ENCODE measurements at places on chromosomes 1 and 21.

DNA sequence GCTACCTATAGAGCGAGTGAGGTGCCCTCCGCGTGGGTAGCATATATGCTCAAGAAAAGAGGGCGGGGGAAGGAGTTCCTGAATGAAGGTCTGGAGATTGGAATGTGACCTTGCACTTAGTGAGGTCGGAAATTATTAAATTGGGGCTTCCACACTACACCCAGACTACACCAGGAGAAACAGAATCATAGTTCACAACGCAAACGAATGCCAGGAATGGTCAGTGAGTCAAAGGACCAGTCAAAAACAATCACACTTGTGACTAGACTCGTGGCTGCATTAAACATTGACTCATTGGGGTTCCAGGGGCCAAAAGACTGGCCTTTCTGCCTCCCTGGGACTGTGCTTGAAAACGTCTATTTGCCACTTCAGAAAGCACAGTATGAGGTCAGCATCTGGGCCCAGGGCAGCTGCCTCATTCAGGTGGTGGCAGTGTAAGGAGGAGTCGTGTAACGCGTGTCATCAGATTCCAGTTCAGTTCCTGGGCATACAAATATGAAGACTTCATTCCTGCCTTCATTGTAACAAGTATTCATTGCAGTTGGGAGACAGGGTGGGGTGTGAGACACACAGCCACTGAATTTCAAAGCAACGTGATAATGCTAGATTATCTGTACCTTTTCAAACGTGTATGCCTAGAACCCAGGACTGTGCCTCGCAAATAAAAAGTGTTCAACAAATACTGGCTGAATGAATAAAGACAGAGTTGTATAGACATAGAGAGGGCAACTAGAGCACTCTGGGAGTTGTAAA lies at the start of gene YOD1:
Gene YOD1 (minus strand): TSS at position 18 of the 753 bp plus-strand sequence. CDS start 178 bp downstream, outside the sequence.
- no peak for DNase-seq

- DNase-seq: no peak
Observed at GRCh38 chr21:25563361-25564116, 43.7 kb downstream of the MRPL39 start.

- DNase-seq: peak; percentile 88
Observed at GRCh38 chr1:11099310-11100148, at the start of gene EXOSC10. EXOSC10 (minus strand) TSS chr1:11099869; CDS start chr1:11099831, 38 bp downstream.

DNA sequence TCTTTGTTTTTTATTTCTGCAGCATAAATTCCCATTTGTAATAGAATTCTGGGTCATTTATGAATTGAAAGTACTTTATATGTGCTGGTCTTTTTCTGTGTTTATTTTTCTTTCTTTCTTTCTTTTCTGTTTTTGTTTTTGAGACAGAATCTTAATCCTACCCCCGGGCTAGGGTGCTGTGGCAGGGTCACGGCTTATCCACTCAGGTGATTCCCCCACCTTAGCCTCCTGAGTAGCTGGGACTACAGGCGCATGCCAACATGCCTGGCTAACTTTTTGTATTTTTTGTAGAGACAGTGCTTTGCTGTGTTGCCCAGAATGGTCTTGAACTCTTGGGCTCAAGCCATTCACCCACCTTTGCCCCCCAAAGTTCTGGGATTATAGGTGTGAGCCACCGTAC lies 18.7 kb downstream of the RAP1A start:
- no peak for DNase-seq

DNA sequence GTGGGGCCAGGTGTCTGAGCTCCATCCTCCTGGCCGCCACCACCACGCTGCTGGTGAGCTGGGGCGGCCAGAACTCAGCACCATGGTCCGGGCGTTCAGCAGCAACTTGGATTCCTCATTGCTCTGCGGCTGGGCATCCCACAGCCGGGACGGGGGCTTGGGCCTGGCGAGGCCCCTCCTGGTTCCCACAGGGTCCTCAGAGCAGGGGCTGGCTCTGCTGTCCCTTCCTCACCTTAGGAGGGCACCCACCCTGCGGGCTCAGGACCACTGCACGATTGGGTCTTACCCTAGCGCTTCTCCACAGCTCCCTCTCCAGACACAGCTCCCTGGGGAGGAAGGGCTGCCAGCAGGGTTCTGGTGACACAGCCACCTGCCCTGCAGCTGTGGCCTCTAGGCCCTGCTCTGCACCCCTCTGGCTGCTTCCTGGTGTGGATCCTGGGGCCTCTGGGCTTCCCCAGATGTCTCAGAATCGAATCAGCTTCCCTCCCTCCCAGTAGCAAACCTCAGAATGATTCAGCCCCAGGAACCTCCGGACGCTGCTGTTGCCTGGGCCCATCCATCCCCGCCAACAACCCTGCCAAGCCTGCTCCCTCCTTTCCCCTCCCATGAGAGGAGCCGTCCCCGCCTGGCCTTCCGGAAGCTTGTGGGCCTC lies 25.0 kb downstream of the CRYAA start:
- no peak for DNase-seq

GRCh38 chr21:42057851-42058437 lies 13.2 kb upstream of the UMODL1 start:
- DNase-seq: no peak

GRCh38 chr1:87963556-87963955 lies 634.9 kb downstream of the LMO4 start:
- no peak for DNase-seq

DNA sequence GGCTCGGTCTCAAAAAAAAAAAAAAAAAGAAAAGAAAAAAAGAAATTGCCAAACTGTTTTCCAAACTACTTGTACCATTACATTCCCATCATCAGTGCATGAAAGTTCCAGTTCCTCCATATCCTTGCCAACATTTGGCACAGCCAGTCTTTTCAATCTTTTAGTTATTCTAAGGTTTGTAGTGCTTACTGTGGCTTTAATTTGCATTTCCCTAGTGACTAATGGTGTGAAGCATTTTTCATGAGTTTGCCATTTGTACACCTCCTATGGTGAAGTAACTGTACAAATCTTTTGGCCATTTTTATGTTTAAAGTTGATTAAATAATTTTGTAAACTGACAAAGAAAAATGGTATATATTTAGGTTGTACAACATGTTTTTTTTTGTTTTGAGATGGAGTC lies 70.7 kb downstream of the DEGS1 start:
- no peak for DNase-seq

- DNase-seq: no peak
Observed at GRCh38 chr21:44255511-44255981, 6.2 kb downstream of the DNMT3L start.

- no peak for DNase-seq
Observed at GRCh38 chr1:171716616-171717015, 25.2 kb downstream of the VAMP4 start.

DNA sequence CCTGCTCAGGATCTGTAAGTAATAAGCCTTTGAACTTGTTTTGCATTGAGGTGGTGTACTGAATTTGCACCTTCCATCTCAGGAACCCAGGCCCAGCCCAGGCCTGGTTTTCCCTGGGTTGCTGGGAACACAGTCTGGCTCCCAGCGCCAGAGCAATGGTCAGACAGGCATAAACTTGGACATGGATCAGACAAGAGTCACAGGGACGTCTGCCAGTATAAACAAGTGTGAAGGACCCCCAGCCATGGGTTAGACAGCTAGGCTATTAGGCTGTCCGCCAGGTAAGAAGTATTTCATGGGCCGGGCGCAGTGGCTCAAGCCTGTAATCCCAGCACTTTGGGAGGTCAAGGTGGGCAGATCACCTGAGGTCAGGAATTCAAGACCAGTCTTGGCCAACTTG lies 5.5 kb downstream of the IFNLR1 start:
- DNase-seq: no peak

- DNase-seq: no peak
Observed at GRCh38 chr1:24323281-24323680, 4.1 kb downstream of the GRHL3 start.

- DNase-seq: no peak
Observed at GRCh38 chr1:183596500-183596899, 6.2 kb upstream of the NCF2 start.

DNA sequence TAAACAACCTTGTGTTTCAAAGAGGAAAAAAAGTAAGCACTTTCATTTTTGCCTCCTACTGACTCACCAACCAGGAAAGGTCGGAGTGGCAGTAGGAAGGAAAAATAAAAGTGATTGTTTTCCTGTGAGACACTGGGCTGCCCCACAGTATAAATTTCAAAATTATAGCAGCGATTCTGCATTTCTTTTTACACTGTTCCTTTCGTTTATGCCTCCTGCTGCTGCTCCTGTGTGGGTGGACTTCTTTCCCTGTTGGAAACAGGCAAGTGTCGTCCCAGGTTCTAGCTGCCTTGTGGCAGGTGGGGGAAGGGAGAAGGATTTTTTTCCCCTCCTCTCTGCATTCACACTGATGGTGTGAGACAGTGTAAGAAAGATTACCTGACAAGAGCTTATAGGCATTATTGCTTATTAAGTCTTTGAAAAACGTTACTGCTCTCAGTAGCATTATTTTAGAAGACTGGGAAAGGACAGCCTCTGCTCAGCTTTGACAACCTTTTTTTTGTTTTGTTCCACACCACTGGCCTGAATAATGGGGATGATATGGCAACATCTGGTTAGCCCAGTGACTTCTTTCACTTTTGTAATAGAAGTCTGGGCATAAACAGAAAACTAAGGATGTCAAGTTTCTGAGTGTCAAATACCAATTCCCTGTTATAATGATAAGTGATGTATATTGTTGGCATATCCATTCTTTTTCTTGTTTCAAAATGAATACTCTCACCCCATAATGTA lies 77.9 kb downstream of the NEK7 start:
- no peak for DNase-seq

GRCh38 chr1:19374926-19375325 lies 62.8 kb downstream of the SLC66A1 start:
- no peak for DNase-seq

- DNase-seq: no peak
Observed at GRCh38 chr1:16999863-17000262, 11.9 kb downstream of the ATP13A2 start.

GRCh38 chr1:228144993-228145343 lies 4.8 kb upstream of the GJC2 start:
- no peak for DNase-seq

GRCh38 chr1:245807954-245808719 lies 653.4 kb downstream of the KIF26B start:
- DNase-seq: no peak

DNA sequence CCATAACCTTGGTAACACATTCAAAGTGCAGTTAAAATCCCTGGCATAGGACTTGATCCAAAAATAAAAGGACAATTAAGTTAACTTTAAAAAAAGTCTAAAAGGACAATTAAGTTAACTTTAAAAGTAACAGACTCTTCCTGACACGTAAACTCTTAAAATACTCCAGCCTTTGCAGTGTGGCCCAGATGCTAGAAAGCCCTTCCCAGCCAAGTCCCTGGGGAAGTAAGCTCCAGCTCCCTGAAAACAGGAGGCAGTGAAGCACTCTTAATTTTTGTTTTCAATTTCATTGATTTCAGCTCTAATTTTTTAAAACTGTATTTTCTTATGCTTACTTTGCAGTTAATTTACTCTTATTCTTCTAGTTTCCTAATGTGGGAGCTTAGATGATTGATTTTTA lies 5.1 kb upstream of the AIM2 start:
- DNase-seq: no peak

- no peak for DNase-seq
Observed at GRCh38 chr1:66553846-66554245, 19.9 kb downstream of the SGIP1 start.

GRCh38 chr1:64934878-64935275 lies 31.5 kb downstream of the JAK1 start:
- DNase-seq: no peak

- peak; percentile 65 for DNase-seq
Observed at GRCh38 chr1:152001631-152002584, 8.2 kb upstream of the S100A10 start.

DNA sequence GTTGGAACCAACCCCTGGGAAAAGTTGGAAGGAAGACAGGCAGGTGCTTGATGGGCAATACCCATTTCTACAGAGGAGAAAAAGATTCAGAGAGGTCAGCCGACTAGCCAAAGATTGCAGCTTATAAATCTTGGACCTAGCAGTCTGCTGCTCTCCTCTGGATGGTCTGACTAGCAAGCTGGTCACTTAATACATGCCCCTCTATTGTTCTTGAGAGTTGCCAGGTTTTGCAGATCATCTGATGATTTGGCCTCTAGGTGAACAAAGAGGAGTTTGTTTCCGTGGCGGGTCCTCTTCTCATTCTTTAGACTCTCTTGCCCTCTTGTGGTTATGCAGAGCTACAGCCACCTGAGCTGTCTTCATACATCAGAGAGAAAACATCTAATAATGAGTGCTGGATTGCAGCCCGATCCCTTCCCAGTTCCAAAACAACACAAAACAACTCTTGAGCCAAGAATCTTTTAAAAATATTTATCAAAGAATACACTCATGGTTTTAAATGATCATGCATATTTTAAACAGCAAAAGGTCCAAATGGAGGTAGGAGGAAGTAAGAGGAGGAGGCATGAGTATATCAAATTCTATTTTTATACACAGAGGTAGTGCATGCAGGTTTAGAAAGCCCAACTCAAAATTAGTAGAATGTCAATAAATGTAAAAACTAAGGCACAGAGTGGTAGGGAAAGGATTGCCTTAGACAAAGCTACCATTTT lies 115.7 kb downstream of the SLC30A10 start:
- DNase-seq: no peak

- DNase-seq: no peak
Observed at GRCh38 chr1:110829955-110830553, 42.9 kb upstream of the CD53 start.

DNA sequence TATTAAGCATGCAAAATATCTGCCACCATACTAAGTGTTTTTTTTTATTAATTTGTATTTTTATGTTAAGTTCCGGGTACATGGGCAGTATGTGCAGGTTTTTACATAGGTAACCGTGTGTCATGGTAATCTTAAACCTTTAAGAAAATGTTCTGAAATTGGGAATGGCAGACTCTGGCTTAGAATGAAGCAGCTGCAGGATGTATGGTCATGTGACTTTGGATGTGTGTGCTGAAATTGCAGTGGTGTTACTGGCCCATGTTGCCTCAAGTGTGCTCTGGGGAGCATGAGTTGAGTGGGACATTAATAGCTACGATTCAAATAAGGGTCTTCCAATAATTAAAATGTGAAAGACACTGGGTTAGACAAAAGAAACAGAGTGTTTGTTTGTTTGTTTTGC lies 6.7 kb downstream of the GRIK1 start:
- DNase-seq: no peak

DNA sequence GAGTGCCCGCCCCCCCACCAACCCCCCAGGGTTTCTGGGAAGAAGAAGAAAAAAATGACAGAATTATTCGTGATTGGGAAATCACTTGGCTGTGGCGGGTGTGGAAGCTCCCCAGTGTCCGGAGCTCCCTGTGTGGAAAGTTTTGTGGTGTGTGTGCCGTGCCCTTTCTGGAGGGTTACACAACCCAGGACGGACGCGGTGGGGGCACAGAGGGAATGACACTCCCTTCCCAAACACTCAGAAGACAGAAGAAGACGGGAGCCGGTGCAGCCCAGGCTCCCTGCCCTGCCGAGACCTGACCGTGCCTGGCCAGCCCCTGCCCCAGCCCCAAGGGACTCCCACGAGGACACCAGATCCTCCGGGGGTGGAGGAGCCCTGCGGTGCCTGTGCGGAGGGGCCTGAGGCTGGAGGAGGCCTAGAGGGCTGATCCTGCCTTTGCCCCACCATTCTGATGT lies 33.0 kb upstream of the ADARB1 start:
- no peak for DNase-seq

Measured in stimulated activated CD4-positive, alpha-beta T cell treated with anti-CD3 and anti-CD28 coated beads, TNF-alpha, amount 100 ng/mL, for 1 hour (primary cell).